ENCODE measurements at places on chromosomes 2 and 18. TPM values are rescaled to one million over a fixed set of nuclear protein-coding genes. Genes with fewer than 3 reads are reported as not detected.

Gene CYP26B1
- total RNA-seq: 0.10 TPM

Gene PRKCE
- total RNA-seq: 6.9 TPM

Gene SERPINB10
- not detected for total RNA-seq

Gene STON1
- total RNA-seq: 6.8 TPM

Gene TMEM198
- 1.6 TPM for total RNA-seq

Gene NGEF
- 0.75 TPM for total RNA-seq

Gene CNDP1
- total RNA-seq: 0.05 TPM

Gene RFTN2
- under 0.01 TPM for total RNA-seq

Gene TUBA3E
- total RNA-seq: not detected

Gene LAMA1
- total RNA-seq: 4.3 TPM

Gene PARD3B
- 5.6 TPM for total RNA-seq

Gene CNGA3
- not detected for total RNA-seq
